ENCODE measurements at places on chromosomes 2 and 18.

GRCh38 chr2:46331109-46331766 lies 34.0 kb downstream of the EPAS1 start:
- DNase-seq = no peak

DNA sequence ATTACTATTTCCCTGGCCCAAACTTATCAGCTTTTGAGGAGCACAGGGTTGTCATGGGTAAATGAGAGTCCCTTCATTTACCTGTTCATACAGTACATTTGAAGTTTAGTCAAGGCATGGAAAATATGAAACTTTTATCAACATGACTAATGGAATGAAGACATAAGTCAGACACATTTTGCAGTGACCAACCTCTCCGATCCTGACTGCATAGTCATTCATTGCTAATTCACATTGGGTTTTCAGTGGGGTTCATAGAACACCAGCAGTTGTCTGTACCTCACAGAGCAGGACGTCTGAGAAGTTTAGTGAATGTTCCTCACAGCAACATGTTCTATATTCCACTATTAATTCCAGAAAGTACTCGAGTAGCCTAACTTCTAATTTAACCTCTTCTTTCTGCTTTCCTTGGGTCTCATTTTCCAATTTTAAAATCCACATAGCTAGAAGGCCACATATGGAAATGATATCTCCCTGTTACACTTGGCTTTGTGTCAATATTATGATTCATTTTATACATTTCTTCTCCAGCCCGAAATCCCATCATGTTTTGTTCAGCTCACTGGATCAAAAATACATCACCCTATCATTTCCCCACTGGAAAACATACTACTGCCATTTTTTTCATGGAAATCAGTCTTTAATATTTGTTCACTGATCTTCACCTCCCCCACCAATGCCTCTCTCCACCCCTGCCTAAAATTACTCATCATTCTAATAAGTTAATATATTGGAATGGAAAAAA lies 65.9 kb downstream of the CDH20 start:
- no peak for DNase-seq

DNA sequence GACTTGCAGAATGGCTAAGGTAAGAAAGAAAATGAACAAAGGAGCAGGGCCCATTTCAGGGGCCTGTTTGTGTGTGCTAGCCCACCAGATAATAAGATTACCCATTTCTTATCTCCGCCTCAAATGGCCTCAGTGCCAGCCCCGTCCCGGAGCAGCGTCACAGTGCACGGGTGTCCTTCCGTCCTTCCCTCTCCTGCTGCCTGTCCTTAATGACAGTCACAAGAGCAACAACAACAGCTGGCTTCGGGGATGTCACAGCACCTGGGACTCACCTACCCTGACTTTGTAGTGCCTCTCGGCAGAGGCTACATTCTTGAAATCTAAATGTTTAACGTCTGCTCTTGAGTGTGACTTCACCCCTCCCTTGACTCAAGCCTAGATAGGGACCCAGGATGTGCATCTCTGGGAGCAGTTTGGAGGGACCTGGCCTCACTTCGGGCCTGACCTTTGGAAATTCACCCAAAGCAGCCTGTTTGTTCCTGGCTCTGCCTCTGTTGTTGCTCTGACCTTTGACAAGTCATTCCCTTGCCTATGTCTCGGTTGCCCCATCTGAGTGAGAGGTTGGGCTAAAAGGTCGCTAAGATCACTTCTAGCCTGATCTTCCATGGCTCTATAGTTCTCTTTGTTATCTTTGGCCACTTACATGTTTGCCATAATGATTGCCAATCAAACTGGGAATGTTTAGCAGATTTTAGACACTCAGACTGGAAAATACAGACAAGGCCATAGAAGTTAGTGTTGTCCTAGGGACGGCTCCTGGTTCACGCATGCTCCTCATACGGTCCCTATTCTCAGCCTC lies 122.5 kb downstream of the KLHL29 start:
- DNase-seq = no peak

GRCh38 chr2:149115781-149116180 lies 77.3 kb downstream of the LYPD6B start:
- no peak for DNase-seq

Measured in stimulated activated CD8-positive, alpha-beta memory T cell treated with anti-CD3 and anti-CD28 coated beads, Interleukin-12 subunit alpha, Interleukin-12 subunit beta, amount 100 ng/mL, for 4 hours (primary cell).